Spleen (tissue), 13 donors: ENCODE measurements at places on chromosomes 12 and 14. TPM values are rescaled to one million over a fixed set of nuclear protein-coding genes. Genes with fewer than 3 reads are reported as not detected.

DNA sequence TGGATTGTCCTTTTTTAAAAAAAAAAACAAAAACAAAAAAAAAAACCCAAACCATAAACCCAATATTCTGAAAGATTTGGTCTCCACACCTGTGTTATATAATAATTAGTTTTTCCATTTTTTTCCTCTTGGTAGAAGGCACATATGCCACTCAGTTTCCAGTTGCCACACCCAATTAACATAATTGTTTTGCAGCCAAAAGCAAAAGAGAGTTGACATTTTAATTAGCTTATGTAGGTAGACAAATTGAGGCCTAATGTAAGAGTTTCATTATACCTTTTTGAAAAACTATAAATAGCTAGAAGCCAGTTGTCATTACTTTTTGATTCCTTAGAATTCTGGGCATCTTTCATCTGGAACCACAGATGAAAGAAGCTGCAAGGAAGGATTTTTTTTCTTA, 21.0 kb downstream of the PTPN11 start:
- no peak for DNase-seq

GRCh38 chr14:29168149-29168548, 401.6 kb downstream of the FOXG1 start:
- DNase-seq, result no peak

- no peak for DNase-seq
Measured at GRCh38 chr12:129339336-129339735, 486.1 kb downstream of the GLT1D1 start.

Gene GZMB
- total RNA-seq, result 9.8 TPM

GRCh38 chr12:116852303-116852702, 28.9 kb downstream of the HRK start:
- no peak for DNase-seq

DNA sequence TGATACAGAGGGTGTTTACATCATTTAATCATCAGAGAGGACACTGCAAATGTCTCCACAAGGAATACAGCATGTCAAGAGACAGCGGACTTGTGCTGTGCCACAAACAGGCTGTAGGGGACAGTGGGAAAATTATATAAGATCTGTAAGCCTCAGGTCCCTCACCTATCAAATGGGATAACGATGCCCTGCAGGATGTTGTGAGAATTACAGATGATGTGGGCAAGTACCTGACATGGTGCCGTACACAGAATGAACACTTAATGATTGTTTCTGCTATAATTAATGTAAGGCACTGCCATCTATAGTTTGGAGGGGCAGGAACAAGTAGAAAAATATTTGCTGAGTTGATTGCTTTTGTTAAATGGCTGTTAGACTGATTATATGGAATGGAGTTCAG, 81.9 kb upstream of the GTF2A1 start:
- DNase-seq, result no peak

- peak; percentile 70 for DNase-seq
Measured at GRCh38 chr12:40152783-40153383, 47.0 kb upstream of the SLC2A13 start.
